Right hindlimb (tissue), 1 donor: ENCODE measurements at places on chromosomes 1 and 21.

- DNase-seq = no peak
These were observed 74.9 kb upstream of the BEND5 start for GRCh38 chr1:48851638-48852037.

- DNase-seq = no peak
These were observed 97.6 kb downstream of the ZZZ3 start for GRCh38 chr1:77584884-77585283.

GRCh38 chr1:150017206-150017750 is 6.8 kb upstream of the OTUD7B start:
- DNase-seq = no peak

DNA sequence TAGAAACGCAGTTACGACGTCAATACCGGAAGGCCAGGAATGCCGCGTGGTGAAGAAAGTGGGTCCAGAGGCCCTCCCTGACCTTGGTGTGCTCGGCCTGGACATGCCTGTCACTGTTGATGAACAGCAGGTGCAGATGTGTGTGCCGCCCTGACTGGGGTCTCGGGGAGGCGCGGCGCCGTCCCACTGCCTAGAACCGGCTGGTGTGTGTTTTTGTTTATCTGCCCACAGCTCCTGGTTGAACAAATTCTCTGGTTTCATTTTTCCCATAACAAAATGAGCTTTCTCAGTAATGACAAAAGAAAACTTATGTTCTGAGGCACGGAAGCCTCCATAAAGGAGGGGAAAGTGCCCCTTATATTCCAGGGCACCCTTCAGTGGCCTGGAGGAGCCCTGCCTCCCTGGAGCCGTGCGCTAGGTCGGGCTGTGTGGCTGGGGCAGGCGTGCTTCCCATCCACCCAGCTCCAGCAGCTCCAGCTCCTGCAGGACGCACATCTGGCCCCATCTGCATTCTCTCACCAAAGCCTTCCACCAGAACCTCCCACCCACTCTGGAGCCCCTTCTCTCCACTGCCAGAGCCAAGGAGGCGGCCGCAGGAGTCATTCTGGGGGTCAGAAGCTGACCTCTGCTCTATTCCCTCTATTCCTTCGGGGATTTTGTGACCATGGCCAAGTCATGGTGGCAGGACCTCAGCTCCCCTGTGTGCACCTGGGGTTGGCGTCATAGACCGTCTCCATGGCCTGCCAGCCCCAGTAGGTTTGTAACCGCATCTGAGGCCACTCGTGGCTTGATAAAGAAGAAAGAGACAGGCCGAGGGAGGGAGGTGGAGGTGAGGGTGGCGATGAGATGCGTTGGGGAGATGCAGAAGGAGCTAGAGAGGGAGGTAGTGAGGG is 20.1 kb upstream of the COL18A1 start:
- peak; percentile 30 for DNase-seq

GRCh38 chr1:96072021-96072420 is 649.6 kb upstream of the PTBP2 start:
- DNase-seq = no peak

- no peak for DNase-seq
These were observed 152.7 kb downstream of the DAB1 start for GRCh38 chr1:57270927-57271698.

GRCh38 chr1:15123270-15123669 is 30.3 kb upstream of the TMEM51 start:
- no peak for DNase-seq

DNA sequence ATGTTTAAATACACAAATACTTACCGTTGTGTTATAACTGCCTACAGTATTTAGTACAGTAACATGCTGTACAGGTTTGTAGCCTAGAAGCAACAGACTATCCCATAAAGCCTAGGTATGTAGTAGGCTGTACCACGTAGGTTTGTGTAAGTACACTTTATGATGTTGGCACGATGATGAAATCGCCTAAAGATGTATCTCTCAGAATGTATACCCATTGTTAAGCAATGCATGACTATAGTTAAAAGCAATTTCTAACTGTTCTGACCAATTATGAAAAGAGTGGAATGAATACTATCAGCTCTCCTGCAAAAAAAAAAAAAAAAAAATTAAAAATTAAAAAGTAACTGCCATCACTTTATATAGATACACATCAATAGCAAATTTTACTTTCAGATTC is 11.4 kb downstream of the HP1BP3 start:
- DNase-seq = no peak

GRCh38 chr1:10510520-10511493 is 36.1 kb downstream of the PEX14 start:
- DNase-seq = no peak

GRCh38 chr1:202093858-202094257 is 28.9 kb upstream of the GPR37L1 start:
- DNase-seq = no peak

DNA sequence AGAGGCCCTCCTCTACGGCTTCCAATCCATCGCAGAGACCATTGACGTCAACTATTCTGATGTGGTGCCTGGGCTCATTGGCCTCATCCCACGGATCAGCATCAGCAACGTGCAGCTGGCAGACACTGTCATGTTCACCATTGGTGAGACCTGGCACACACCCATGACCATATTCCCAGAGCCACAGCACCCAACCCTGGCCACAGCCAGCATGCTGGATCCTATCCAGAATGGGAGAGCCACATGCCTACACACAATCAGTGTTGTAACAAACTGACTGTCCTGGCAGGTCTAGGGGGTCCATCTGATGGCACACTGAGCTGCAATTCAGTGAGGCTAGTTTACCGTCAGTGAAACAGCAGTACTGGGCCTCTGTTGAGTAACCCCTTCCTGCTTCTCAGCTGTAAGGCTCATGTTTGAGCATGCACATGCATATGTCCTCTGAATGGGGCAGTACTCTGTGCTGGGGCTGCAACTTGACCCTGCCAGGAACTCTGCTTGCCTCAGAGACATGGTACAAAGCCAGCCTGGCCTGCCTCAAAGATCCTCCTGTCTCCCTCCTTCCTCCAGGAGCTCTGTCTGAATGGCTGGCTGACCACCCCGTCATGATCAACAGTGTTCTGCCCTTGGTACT is 10.8 kb downstream of the IPO13 start:
- no peak for DNase-seq

DNA sequence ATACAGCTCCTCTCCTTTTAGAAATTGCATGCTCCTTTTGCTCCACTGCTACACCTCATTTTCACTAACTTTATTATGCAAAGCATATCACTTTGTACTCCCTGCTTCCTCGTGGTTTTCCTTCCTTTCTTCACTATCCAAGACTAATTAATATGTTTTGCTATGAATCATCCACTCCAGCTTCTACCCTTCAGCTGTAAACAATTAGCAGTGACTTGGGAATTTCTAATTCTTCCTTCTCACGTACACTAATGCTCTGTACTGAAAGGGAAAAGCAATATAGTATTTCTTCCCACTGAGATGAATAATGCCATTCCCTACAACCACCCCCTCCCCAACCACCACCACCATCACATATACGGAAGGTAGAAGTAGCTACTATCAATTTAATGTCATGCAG is 1917.0 kb downstream of the MRPL39 start:
- DNase-seq = no peak
